ENCODE measurements at places on chromosomes 2 and 18. TPM values are rescaled to one million over a fixed set of nuclear protein-coding genes. Genes with fewer than 3 reads are reported as not detected.

DNA sequence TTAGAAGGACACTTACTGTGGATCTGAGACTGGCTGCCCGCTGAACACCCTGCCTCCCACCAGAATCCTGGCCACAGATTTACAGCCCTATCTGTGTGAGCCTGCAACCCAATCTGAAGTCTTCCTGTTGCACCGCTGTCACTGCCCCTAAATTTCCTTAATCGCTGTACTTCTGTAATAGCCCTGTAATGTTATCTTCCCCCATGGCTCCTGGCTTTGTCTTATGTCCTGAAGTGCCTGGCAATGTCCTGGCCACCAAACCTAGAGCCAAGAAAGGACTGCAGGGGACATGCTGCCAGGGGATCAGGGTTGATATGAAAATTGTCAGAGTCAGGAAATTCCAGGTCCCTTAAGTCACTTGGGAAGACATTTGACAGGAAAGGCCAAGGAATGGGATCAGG lies 52.7 kb downstream of the FHOD3 start:
- peaks cover 16% of the 10 kb centered on the region for H3K4me1 ChIP-seq
- no peaks in the 10 kb centered on the region for H3K27me3 ChIP-seq
- H3K4me3 ChIP-seq = no peak overlapping the region
- H3K27ac ChIP-seq = no peak overlapping the region
- DNase-seq = no peak
- H3K36me3 ChIP-seq = no peaks in the 10 kb centered on the region

DNA sequence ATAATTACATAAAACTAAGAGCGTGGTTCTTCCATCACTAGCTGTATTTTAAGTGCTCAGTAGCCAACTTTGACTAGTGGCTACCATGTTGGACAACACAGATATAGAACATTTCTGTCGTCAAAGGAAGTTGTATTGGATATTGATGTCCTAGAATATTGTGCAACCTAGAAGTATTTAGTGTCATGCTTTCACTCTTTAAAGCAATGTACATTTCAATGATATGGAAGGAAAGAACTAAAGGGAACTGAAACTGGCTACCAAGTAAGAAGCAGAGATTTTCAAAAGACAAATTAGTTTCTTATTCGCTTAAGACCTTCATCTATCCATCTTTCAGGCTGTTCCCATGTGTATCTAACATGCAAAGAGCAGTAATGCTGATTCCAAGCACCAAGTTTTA lies 85.4 kb upstream of the EML6 start:
- H3K27ac ChIP-seq = no peak overlapping the region
- H3K27me3 ChIP-seq = no peaks in the 10 kb centered on the region

Gene LIMS3
- total RNA-seq = 3.7 TPM

GRCh38 chr18:9287036-9287435 lies 47.5 kb upstream of the TWSG1 start:
- peaks cover 3% of the 10 kb centered on the region for H3K36me3 ChIP-seq
- DNase-seq = no peak
- H3K4me1 ChIP-seq = no peaks in the 10 kb centered on the region
- H3K27ac ChIP-seq = no peak overlapping the region

- H3K36me3 ChIP-seq = no peaks in the 10 kb centered on the region
- no peak overlapping the region for H3K4me3 ChIP-seq
- no peak overlapping the region for H3K27ac ChIP-seq
- DNase-seq = no peak
These were observed 16.8 kb upstream of the LYPD6 start for GRCh38 chr2:149313512-149313972.

- H3K36me3 ChIP-seq = no peaks in the 10 kb centered on the region
- H3K27ac ChIP-seq = no peak overlapping the region
- no peak for DNase-seq
- no peaks in the 10 kb centered on the region for H3K27me3 ChIP-seq
- no peaks in the 10 kb centered on the region for H3K4me1 ChIP-seq
- no peak overlapping the region for H3K4me3 ChIP-seq
These were observed 760.3 kb upstream of the SOX11 start for GRCh38 chr2:4931721-4932365.

GRCh38 chr2:216603884-216604245 lies 29.4 kb upstream of the IGFBP2 start:
- no peak overlapping the region for H3K4me3 ChIP-seq
- no peaks in the 10 kb centered on the region for H3K4me1 ChIP-seq
- DNase-seq = no peak
- no peak overlapping the region for H3K27ac ChIP-seq
- H3K36me3 ChIP-seq = no peaks in the 10 kb centered on the region

Gene SCN2A
- 0.07 TPM for total RNA-seq

DNA sequence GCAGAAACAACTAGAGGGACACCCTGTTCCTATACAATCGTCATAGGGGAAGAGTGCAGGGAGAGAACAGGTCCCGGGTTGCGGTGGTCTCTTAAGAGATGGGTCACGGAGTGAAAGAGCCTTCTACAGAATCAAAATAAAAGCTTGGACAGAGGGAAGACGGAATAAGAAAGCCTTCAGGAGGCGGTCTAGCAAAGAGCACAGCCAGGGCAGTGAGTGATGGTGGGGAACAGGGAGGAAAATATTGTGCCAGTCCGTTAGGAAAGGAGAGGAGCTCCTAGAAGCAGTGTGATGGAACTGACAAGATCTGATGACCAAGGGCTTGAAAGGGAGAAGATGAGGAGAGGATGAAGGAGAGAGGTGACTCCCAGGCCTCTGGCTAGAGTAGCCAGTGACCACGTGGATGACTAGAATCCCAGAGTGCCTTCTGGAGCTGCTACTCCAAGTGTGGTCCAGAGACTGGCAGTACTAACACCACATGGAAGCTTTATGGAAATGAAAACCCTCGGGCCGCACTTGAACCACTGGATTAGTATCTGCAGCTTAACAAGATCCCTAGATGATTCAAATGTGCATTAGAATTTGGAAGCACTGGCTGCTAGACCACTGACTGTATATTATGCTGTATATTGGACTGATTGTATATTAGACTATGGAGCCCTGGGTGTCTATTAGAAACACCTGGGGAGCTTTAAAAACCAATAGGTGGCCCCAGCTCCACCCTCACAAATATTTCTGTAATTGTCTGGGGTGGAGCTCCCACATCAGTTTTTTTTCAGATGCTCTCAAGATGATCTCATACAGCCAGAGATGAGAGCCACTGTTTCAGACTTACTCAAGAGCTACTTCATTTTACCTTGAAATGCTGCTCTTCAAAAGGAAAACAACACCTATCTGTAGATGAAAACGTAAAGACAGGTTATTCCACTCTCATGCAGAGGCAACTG lies 1.1 kb upstream of the EVA1A start:
- no peak overlapping the region for H3K4me3 ChIP-seq
- peaks cover 16% of the 10 kb centered on the region for H3K4me1 ChIP-seq
- no peak for DNase-seq
- H3K27me3 ChIP-seq = peaks cover 8% of the 10 kb centered on the region

DNA sequence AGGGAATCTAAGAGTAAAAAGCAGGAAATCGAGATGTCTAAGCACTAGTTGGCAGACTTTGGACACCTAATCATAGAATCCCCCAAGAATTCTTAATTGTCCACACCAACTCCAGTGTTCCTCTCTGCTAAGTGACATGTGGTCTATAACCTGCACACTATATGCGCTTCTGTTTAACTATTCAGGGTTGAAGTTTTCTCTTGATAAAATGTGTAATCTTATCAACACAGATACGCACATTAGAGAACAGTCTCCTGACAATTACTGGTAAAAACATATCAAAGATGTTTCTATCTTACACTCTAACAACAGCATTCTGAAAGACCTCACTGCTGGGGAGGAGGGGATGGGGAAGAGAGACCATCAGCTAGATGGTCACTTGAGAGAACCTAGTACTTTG lies 3.9 kb downstream of the ABCB11 start:
- H3K4me3 ChIP-seq = no peak overlapping the region
- no peak for DNase-seq
- no peaks in the 10 kb centered on the region for H3K27me3 ChIP-seq
- no peak overlapping the region for H3K27ac ChIP-seq
- no peaks in the 10 kb centered on the region for H3K36me3 ChIP-seq

DNA sequence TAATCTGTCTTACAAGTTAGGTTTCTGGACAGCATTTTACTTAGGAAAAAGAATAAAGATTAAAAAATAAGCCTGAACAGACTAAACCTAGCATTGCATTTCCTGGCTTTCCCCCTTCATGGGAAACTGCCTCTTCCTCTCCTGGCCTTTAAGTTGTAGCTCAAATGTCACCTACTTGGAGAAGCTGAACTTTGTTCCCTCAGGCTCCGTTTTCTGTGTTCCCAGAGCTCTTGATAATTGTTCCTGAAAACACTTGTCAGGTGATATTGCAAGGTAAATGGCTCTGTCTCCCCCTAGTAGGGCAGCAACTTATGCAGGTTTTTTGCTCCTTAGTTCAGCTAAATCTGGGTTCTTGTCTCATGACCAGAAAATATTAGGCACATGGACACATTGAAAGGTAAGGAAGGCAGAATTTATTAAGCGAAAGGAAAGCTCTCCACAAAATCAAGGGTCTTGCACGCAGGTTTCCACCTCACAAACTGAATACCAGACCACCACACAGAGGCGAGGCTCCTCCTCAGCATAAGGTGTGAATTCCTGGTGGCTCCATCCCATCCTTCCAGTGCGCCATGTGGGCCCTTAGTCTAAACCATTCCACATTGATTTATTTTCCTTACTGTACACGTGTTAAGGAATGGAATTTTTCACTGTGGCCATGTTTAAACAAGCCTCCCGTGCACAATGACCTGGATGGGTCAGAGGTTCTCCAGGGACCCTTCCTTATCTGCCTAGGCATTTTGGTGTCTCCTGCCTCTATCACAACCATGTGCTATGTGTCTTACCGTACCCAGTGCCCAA lies 229.3 kb downstream of the HNMT start:
- no peak overlapping the region for H3K27ac ChIP-seq
- no peak overlapping the region for H3K4me3 ChIP-seq
- H3K36me3 ChIP-seq = no peaks in the 10 kb centered on the region
- H3K27me3 ChIP-seq = no peaks in the 10 kb centered on the region
- H3K4me1 ChIP-seq = no peaks in the 10 kb centered on the region

DNA sequence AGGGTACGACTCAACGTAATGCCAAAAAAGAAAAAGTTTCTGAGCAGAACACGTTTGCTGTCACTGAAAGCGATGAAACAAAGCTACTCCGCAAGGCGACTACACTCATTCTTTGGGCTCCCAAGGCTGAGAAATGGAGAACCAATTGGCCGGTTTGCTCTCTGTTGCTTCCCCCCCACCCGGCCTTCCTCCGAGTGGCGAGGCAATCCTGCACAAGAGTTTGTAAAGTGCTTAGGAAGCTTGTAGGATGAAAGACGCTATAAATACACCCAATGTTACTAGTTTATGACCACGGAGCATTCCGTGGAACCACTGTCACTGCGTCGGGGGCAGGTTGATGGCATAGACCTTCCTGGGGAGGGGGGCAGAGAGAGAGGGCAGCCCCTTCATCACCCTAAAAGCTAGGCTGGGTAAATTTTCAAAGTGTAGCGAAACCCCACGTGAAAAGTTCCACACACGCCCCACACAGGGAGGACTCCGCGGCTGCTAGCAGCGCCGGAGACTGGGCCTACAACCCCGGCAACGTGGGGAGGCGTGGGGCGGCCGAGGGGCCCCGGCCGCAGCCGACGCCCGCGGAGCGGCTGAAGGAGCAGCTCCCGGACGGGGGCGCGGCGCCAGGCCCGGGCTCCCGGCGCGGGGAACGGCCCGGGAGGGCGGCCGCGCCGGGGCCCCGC lies 915 bp downstream of the CUL3 start:
- peaks cover 44% of the 10 kb centered on the region for H3K4me1 ChIP-seq
- peak; percentile 32 for DNase-seq
- H3K4me3 ChIP-seq = peak overlapping the region; percentile 72
- no peaks in the 10 kb centered on the region for H3K27me3 ChIP-seq

GRCh38 chr2:133710613-133711012 lies 142.3 kb upstream of the NCKAP5 start:
- DNase-seq = no peak
- no peaks in the 10 kb centered on the region for H3K4me1 ChIP-seq
- no peaks in the 10 kb centered on the region for H3K36me3 ChIP-seq

- H3K27ac ChIP-seq = no peak overlapping the region
- no peak for DNase-seq
- no peaks in the 10 kb centered on the region for H3K36me3 ChIP-seq
These were observed 251.5 kb downstream of the GPD2 start for GRCh38 chr2:156687715-156688114.

- H3K27me3 ChIP-seq = no peaks in the 10 kb centered on the region
- peaks cover 6% of the 10 kb centered on the region for H3K4me1 ChIP-seq
- H3K27ac ChIP-seq = no peak overlapping the region
- no peak overlapping the region for H3K4me3 ChIP-seq
- DNase-seq = no peak
These were observed 128.6 kb upstream of the HDAC4 start for GRCh38 chr2:239529313-239530015.

Gene VIT
- 6.3 TPM for total RNA-seq

- H3K4me3 ChIP-seq = no peak overlapping the region
- no peaks in the 10 kb centered on the region for H3K36me3 ChIP-seq
- H3K27ac ChIP-seq = no peak overlapping the region
- no peaks in the 10 kb centered on the region for H3K27me3 ChIP-seq
- no peak for DNase-seq
- no peaks in the 10 kb centered on the region for H3K4me1 ChIP-seq
These were observed 270.7 kb downstream of the SRBD1 start for GRCh38 chr2:45340318-45340717.

Gene ZNF385B
- total RNA-seq = 2.2 TPM

Measured in heart right ventricle (tissue), 16 donors.